HT-29 (cell line): ENCODE measurements at places on chromosomes 3 and 15.
A peak's percentile ranks its signal among the peaks of the same experiment; 100 is the strongest.

DNA sequence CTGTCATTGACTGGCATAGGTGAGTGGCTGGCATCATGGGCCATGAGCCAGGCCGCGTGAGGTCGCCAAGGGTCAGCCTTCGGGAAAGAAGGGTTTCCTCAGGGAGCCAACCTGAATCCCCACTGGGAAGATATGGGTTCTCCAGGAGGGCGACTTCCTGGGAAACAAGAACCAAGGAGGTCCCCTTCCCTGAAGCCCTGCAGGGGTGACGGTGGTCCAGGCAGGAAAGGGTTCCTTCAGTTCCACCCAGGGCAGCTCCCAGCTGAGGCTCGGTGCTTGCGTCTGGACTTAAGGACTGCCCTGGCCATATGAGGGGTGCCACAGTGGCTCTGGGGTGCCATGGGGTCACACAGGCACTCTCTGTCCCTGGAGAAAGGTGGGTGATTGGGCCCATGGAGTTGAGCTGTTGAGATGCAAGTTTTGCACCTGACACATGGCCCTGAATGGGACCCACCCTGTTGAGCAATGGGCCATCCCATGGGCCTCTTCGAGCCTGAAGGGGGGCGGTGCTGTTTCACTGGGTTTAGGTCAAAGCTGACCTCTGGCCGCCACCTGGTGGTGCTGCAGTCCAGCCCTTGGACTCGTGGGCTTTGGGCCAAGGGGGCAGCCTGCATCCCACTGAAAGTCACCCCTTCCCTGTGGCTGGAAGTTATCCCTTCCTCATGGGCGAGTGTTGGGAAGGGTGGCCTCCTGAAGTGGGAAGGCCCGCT, 228.1 kb downstream of the SNRPN start:
- DNase-seq, result no peak

DNA sequence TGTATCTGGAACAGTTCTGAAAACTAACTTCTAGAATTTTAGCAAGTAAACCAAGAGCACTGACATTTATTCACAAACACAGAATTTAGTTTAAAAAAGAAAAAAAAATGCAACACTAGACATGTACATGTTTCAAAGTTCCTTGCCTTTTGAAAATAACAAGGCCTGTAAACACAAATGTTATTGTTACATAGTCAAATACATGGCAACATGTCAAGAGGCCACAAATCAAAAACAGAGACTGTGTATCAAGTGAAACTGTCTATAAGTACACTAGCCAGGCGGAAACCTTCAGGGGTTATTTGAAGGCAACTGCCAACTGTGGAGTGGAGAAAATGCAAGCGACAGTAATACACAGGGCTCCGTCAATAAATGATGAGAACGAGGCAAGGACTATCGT, 547.6 kb downstream of the FOXP1 start:
- no peak for DNase-seq

DNA sequence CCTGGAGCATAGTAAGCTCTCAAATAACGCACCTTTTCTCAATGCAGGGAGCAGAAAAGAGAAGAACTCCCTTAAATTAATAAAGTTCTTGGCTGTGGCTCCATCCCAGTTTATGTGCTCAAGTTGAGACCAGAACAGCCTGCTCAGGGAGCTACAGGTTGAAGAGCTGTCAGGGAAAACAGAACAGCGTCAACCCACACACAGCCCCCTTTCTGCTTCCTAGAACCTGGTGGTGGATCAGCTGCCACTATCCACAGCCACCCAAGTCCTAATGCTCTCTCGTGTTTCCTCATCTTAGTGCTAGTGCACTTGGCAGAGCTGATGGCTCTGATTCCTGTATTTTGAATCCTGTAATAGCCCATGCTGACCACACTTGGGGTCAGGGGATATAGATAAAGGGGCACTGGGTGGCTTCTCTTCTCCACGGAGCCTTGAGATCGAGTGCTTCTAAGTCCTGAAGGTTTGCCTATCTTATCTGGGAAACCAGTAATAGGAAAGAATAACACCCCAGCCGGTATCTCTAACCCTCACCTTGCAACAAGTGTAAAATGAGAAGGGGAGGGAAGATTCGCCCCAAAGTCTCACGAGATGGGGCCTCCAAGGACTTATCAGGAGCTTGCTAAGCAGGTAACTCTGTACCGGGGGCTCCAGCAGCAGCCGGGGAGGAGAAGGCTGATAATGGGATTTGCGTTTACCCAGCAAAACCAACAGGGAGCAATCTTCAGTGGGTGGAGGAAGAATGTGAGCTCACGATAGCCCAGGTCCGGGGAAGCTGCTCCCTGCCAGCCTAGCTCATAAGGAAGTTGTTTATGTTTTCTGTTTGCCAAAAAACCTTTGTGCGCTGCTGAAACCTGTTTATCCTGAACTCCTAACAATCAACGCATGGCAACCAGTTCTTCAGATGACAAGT, 136.2 kb upstream of the ICE2 start:
- DNase-seq, result peak; percentile 70

- DNase-seq, result no peak
Measured at GRCh38 chr15:40593165-40593564, 884 bp upstream of the KNL1 start.

- DNase-seq, result no peak
Measured at GRCh38 chr3:33575311-33575710, 135.1 kb upstream of the UBP1 start.

DNA sequence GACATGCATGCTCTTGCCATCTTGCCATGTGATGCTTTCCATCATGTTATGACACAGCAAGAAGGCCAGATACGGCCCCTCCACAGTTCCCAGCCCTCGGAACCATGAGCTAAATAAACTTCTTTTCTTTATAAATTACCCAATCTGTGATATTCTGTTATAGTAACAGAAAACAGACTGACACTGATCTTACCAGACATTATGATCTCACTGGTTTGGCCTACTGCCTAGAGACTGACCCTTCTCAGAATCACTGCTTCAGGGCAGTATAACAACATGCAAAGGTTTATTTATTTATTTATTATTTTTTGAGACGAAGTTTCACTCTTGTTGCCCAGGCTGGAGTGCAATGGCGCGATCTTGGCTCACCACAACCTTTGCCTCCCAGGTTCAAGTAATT, 14.0 kb downstream of the ZNF619 start:
- no peak for DNase-seq

DNA sequence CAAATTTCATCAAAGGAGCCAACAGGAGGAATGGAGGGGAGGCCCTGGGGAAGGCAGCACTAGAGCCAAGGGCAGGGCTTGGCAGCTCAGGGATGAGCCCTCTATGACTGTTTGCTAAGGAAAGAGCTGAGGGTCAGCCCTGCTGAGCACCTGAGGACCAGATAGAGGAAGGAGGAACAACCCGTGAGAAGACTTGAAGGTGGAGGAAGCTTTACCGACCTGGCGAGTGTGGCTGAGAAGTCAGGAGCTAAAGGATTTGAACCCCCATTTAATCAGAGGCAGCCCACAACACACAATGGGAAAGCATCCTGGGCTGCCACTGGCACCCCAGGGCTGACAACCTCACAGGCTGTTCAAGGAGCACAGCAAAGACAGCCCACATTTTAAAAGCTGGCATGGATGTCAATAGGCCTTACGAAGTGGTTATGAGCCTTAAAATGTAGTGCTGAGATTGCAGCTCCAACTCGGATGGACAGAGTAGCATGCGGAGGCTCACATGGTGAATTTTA, 20.7 kb upstream of the LRRC2 start:
- no peak for DNase-seq

- DNase-seq, result peak; percentile 91
Measured at GRCh38 chr3:100047455-100048141, 66.7 kb downstream of the FILIP1L start.

DNA sequence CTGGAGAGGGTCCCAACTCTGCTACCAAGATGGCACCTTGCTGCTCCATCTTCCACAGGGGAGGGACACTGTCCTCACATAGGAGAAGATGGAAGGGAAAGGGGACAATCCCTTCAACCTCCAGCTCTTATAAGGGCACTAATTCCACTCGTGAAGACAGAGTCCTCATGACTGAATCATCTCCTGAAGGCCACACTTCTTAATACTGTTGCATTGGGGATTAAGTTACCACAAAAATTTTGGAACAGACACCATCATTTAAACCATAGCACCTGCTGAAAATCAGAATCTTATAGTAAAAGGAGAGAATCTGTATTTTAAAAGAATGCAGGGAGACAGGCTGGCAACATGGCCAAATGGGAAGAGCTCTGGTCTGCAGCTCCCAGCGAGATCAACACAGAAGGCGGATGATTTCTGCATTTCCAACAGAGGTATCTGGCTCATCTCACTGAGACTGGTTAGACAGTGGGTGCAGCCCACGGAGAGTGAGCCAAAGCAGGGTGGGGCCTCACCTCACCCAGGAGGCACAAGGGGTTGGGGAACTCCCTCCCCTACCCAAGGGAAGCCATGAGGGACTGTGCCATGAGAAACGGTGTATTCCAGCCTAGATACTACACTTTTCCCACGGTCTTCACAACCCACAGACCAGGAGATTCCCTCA, 69.4 kb upstream of the LIPC start:
- no peak for DNase-seq

GRCh38 chr3:98325055-98325454, 28.6 kb upstream of the OR5K4 start:
- peak; percentile 20 for DNase-seq

DNA sequence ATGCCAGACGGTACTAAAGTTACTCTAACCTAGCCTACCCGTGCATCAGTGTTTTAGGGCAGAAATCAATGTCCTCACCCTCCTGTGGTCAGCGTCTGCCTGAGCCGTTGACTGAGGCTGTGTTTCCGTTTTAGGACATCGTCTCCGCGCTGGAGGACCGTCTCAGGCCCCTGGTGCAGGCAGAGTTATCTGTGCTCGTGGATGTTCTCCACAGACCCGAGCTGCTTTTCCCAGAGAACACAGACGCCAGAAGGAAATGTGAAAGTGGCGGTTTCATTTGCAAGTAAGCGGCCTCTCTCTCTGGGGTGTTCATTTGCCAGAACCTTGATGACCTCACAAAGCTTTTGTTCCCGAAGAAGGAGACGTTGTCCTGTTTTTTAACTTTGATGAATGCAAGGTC, 217.0 kb downstream of the ITPR1 start:
- DNase-seq, result no peak

DNA sequence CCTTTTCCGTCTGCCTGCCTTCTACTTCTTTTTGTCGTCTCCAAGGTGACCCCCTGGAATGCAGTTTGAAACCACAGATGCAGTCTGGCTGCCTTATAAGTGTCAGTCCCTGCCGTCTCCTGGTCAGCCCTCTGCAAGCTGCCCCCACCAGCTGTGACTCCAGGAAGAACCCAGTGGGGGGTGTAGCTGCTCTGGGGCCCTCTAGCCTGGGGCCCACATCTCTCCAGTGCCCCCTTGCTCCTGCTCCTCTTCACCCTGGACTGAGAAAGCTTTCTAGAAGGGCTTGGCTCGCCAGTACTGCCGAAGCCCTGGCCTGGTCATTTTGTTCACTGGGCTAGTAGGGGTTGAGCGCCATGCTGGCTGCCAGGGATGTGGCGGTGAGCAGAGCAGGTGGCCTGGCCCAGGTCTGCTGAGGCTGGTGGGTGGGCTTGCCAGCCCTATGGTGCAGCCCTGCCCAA, 21.3 kb downstream of the SYNM start:
- DNase-seq, result no peak

- DNase-seq, result no peak
Measured at GRCh38 chr3:153621953-153622352, 459.9 kb downstream of the RAP2B start.

- no peak for DNase-seq
Measured at GRCh38 chr3:116440196-116440595, 5.1 kb downstream of the LSAMP start.

GRCh38 chr3:196883361-196883760, 15.6 kb downstream of the SENP5 start:
- DNase-seq, result no peak

DNA sequence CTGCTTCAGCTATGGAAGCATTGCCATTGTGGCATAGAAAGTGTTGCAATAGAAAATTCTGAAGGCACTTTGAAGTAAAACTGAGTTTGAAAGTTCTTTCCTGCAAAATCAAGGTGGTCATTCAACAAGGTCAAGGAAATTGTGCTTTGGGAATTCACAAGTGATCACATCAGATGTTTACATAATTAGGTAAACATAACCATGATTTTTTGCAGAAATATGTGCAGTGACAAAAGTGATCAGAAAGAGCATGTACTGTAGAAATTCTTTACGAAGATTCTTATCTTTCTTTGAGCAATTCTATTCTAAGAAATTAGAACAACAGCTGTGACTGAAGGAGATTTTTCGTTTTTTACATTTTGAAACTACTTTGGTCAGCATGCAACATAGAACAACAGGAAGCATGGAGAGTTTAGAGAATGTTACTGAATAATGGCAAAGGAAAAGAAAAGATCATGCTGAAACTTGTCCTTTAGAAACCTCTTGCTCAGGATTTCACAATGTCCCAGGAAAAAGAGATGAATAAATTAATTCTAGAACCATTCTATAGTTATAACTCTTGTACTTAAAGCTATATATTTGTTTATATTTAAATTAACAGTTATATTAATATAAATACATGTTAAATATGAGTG, 643.4 kb upstream of the ARPP21 start:
- DNase-seq, result no peak

GRCh38 chr15:75149867-75150709, 51.6 kb upstream of the C15orf39 start:
- DNase-seq, result peak; percentile 51

GRCh38 chr15:60713119-60714084, 234.5 kb upstream of the ICE2 start:
- no peak for DNase-seq

- DNase-seq, result no peak
Measured at GRCh38 chr3:21991061-21991460, 240.1 kb upstream of the ZNF385D start.

DNA sequence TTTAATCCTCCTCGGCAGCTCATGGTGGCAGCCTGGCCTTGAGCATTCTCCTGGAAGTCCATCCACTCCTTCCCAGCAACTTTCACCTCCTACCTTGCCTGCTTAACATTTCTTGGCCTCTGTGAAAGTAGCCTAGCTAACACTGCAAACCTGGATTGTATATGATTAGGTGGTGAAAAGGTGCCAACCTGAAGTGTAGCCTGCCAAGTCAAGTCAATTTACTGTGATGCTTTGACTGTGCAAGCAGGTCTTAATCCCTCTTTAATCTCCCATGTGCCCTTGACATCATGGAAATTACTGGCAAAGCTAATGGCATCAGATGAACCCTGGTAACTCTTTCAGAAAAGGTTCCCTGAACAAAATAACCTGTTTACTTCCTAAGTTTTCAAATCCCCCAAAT, 169.7 kb upstream of the NR2F2 start:
- no peak for DNase-seq

DNA sequence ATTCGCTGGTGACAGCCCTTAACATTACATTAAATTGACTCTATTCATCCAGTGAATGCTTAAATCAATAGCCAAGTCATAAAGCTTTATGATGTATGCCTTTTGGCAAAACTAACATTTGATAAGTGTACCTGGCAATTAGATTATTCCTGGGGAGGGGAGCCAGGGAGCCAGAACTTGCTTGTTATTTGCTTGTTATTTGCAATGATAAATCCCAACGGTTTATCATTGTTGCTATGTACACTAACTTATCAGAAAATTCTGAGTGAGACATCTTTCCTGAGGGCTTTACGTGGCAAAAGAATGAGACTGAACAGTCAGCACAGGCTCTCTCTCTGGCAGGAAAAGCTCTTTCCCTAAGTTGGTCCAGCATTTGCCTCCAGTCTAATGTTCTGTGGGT, 35.8 kb upstream of the FBN1 start:
- DNase-seq, result no peak
